Body of pancreas (tissue), 4 donors: ENCODE measurements at places on chromosomes 12 and 14. TPM values are rescaled to one million over a fixed set of nuclear protein-coding genes. Genes with fewer than 3 reads are reported as not detected.

GRCh38 chr12:28232211-28232928 is 42.1 kb downstream of the CCDC91 start:
- no peak for DNase-seq

Gene DCN
- total RNA-seq, result 314 TPM

- no peak for DNase-seq
Measured at GRCh38 chr12:46701356-46701755, 124.4 kb downstream of the SLC38A4 start.

DNA sequence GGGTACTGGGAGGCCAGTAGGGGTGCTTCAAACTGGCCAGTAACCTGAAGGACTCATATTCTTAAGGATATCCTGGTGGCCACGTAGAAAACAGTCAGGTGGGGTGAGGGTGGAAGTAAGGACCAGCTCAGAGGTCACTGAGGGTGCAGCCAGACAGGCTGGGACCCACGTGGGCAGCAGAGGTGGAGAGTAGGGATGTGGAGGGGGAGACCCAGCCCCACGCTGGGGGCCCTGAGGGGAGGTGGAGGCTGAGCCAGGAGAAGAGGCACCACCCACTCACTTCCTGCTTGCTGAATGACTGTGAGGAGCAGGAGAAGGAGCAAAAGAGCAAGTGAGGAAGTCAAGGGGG is 12.6 kb upstream of the SERPINA3 start:
- no peak for DNase-seq

Gene BCL2L2
- total RNA-seq, result 25.4 TPM
